ENCODE measurements at places on chromosomes 7 and 10. TPM values are rescaled to one million over a fixed set of nuclear protein-coding genes. Genes with fewer than 3 reads are reported as not detected.

Gene MOGAT3
- not detected for total RNA-seq

Gene SOSTDC1
- total RNA-seq: 0.05 TPM

Gene PTF1A
- not detected for total RNA-seq

Gene PHKG1
- total RNA-seq: 0.46 TPM

Gene PPP1R17
- not detected for total RNA-seq

Gene SH2D4B
- not detected for total RNA-seq

Data from smooth muscle cell of the umbilical artery (primary cell).